CD14-positive monocyte (primary cell): ENCODE measurements at places on chromosomes 1 and 21.

- DNase-seq = no peak
Observed at GRCh38 chr1:53869454-53870117, 20.0 kb downstream of the YIPF1 start.

DNA sequence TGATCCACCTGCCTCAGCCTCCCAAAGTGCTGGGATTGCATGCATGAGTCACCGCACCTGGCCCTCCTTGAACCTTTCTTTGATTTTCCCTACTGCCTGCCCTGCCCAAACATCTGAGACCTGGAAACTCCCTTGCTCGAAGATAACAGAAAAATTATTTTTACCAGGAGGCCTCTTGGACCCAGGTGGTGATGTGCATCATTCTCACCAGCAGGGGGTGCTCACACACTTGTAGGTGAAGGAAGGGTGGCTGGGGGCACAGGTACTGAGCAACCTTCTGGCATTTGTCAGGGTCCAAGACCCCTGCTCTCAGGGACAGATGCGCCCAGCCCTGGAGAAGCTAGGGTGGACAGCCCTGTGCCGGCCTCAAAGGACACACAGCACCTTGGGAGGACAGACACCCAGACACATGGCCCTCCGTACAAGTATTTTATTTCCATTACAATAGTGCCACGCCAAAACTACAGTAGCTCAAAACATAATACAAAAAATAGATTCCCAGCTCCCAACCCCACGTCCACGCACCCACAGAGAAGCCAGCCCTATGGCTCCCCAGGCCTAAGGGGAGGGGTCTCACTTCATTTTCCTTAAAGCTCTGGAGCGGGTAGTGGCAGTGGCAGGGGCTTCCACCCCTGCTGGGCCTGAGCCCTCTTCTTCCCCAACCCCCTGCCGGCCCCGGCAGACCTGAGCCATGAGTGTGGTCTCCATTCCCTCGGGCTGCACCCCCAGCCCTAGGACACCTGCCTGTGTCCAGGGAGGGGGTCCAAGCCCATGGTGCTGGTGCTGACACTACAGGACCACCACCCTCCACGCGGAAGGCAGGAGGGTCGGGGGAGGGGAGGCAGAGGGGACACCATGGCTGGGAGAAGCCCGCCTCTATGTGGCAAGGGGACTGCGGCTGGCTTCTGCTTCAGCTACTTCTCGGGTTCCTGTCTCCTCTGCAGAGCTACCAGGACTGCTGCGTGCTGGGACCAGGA is 40.4 kb upstream of the EIF4G3 start:
- peak; percentile 30 for DNase-seq

DNA sequence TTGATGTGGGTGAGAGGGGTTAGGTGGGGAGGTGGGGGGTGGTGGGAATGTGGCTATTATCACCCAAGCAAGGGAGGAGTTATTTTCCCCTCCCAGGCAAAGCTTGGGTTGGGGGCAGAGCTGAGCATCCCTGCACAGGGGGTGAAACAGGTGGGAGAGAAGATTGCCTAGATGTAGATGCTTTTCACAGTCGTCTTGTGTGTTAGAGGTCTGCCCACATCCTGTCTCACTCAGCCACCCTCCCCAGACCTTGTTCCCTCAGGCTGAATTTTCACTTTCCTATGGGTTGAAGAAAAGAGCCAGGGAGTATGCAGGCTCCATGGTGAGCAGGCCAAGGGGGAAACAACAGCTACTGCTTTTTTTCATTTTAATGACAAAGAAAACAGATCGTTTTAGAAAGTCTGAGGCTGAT is 223.5 kb downstream of the KIF26B start:
- DNase-seq = no peak

DNA sequence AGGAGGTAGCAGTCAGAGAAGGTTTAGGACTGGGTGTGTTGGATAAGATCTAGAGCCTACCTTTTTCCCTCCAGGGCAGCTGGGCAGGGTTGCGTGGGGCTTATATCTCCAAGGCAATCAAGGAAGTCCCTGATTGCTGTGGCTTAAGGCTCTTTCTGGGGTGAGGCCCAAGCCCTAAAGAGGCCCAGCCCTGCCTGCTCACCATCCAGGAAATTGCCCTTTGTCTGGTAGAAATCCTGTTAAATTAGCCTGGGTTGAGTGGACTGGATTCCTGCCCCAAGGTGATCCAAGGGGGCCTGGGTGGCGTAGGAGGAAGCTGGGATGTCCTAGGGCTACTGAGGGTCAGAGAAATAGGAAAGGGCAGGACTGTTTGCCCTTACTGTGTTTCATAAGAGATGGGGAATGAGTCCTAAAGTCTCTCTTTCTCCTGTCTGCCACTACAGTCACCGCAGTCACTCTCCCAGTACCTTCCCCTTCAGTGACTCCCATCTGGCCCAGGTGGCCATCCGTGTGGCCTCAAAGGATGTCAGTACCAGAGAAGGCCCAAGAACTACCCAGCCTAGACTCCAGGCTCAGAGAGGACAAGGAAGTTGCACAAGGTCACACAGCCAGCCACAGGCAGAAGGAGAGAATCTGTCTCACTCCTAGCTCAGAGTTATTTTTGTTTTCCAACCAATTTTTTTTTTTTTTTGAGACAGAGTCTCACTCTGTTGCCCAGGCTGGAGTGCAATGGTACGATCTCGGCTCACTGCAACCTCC is 25.8 kb downstream of the MFSD2A start:
- no peak for DNase-seq

DNA sequence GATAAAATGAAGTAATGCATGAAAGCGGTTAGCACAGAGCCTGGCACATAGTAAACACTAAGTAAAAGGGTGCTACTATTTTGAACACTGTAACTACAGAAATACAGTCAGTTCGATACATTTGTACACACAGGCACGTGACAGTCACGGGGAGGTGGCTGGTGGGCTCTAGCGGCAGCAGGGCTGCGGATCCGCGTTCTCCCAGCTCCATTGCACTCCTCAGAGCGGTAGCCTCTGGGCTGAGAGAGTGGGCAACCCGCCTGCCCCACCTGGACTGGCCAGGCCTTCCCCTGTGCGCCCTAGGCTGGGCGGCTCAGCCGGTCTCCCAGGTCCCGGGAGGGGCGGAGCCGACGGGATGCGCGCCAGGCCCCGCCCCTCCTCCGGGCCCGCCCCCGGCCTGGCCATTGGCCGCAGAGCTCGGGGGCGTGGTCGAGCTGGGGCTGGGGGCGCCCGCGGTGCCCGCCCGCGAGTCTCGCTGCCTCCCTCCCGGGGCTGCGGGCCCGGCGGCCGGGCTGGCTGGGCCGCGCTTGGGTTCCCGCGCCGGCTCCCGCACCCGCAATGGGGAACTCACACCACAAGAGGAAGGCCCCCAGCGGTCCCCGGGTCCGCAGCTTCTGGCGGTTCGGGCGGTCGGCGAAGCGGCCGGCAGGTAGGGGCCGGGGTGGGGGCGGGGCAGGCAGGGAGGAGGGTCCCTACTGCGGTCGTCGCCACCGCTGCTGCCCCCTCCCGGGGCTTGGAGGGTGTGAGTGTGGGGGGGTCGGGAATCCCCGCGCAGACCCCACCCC is 51.2 kb upstream of the SYNC start:
- peak; percentile 27 for DNase-seq

DNA sequence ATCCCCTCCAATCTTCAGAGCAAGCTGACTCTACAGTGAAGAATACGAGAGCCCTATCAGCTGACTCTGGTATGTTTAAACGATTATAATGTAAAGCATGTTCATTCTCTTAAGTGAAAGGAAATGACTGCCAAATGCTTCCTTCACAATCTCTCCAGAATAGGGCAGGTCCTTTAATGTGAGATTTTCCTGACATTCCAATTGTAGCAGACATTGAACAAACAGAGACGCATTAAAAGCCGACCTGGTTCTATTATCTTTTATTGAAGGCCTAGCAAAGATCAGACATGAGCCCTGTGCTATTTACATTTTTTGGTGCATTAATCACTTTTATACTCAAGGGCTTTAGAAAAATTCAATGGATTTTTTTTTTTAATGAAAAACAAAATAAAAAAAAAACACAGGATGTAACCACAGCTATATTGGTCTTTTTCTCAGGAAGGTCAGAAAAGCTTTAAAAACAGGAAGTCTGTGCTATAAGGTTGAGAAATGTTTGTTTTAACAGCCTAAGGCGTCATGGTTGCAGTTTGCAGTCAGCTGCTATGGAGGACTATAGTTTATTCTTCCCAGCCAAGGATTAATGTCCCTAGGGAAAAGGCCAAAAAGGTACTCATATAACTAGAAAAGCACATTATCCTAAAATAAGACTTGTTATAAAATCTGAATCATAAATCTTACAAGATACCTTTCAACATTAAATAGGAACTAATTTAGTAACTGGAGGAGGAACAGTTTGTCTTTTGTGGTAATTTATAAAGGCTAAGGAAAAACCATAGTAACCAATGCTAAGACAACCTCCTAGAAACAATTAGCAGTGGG is 104.8 kb downstream of the RERE start:
- peak; percentile 84 for DNase-seq

- DNase-seq = peak; percentile 9
Observed at GRCh38 chr1:27299385-27300271, 22.3 kb upstream of the TMEM222 start.

GRCh38 chr21:45110873-45111624 is 36.7 kb downstream of the ADARB1 start:
- peak; percentile 16 for DNase-seq

- no peak for DNase-seq
Observed at GRCh38 chr1:177307771-177308170, 137.0 kb downstream of the BRINP2 start.

GRCh38 chr1:209199822-209200221 is 383.7 kb upstream of the CAMK1G start:
- DNase-seq = no peak
